ENCODE measurements at places on chromosomes 4 and X.

- no peak for DNase-seq
Measured at GRCh38 chr4:152165146-152165545, 370.7 kb downstream of the FBXW7 start.

GRCh38 chr4:61336488-61336887, 136.4 kb downstream of the ADGRL3 start:
- DNase-seq, result no peak

GRCh38 chr4:94446386-94446785, 5.4 kb upstream of the PDLIM5 start:
- DNase-seq, result no peak

GRCh38 chr4:119647558-119647957, 19.0 kb upstream of the PDE5A start:
- no peak for DNase-seq

- DNase-seq, result no peak
Measured at GRCh38 chr4:946517-947471, 14.5 kb downstream of the TMEM175 start.

- DNase-seq, result no peak
Measured at GRCh38 chr4:102824398-102824797, 3.0 kb downstream of the UBE2D3 start.

- DNase-seq, result no peak
Measured at GRCh38 chr4:54840992-54841768, 183.4 kb downstream of the KIT start.

DNA sequence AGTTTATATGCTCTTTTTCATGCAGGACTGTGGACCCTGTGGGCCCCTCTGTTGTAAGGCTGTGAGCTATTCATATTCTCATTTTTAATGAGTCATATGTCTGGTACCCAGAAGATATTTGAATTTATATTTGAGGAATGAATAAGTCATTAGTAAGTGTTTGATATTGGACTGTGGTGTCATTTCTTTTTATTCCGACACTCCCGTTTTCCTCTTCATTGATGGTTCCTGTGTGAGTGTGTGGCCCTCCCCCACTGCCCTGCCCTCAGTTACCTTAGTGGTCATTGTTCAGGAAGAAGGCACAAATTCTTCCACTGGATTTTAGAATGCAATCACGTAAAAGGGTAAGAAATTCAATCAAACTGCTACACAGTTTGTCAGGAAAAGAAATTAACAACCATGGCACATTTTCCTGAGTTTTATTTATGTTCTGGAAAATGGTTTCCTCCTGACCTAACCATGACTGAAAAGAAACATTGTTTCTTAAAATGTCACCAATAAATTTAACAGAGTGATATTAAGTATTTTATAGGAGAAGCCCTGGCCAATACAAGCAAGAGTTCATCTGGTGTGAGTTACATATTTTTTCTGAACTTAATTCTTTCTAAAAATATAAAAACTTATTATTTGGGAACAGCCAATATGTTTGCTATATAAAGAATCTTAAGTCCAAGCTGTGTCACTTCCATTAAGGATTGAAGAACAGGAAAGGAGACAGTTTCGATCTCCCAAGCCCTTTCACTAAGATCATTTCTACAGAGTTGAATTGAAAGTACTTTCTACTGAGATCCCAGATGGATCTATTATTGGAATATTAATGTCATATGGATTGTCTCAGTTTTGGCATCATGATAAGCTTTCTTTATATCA, 370.5 kb upstream of the ANXA10 start:
- DNase-seq, result no peak

DNA sequence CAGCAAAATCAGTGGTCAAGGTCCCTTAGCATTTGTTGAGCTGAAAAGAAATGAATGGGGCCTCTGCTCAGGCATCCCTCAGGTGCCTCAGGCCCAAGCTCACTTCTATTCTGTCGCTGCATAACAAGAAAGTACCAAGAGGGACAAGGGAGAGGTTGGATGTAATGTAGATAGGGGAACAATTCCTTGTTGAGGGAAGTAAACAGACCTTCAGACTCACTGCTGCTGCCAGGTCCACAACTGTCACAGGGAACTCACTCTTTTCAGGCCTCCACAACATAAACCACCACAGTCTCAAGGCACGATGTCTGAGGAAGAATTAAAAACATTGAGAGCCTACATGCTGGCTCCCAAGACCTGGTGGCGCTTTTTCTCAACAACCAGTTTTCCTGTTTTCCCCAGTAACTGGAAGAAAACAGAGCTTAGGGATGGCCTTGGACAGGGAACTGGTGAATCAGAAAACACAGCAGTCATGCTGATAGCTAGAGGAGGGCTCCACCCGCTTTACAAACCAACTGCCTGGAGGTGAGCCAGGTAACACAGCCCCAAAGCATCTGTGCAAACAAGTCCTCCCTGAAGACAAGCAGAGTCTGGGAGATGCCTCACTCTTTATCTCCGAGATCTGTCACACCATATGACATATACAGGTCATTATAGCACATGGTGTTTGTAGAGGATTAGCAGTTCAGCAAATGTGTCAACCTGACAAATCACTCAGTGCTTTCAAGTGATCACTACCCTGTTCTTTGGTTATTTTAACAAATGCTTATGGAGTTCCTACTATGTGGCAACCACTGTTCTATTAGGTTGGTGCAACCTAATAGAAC, 14.3 kb upstream of the AWAT1 start:
- no peak for DNase-seq

- DNase-seq, result no peak
Measured at GRCh38 chr4:108831886-108832285, 69.0 kb upstream of the ETNPPL start.

DNA sequence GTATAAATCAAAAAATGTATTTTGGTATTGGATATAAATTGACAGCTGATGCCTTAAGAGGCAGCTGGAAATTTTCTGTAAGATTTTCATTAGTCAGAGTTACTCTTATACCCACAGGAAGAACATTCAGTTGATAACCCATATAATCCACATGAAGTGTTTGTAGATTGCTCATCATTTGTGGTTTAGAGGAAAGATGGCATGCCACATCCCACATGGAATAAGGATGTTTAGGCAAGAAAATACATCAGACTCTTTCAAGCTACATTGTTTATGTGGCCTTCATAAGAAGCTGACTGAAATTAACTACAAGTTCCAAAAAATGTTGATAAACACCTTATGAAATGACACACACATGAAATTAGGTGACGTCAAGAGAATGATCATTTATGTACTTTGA, 56.6 kb downstream of the AREG start:
- DNase-seq, result no peak

DNA sequence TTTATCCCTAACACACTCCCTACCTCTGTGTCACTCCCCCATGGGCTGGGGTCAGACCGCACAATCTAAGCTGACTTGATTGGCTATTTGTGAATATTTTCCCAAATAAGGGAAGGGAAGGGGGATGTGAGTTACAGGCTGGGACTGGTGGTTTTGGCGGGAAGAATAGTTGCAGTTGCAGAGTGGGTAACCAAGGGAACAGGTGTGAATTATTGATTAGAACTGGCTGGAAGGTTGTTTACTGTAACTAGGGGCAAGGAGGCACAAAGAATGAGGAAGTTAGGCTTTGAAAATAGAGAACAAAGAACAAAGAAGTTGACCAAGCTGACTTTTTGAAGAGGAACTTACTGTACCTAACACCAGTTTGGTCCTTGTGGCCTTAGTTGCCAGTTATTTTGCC, 88.0 kb upstream of the XAGE2 start:
- DNase-seq, result no peak

- no peak for DNase-seq
Measured at GRCh38 chr4:174255786-174256185, 27.7 kb downstream of the FBXO8 start.

GRCh38 chrX:39975101-39975925, 122.4 kb downstream of the BCOR start:
- DNase-seq, result no peak

GRCh38 chrX:140724736-140725135, 15.2 kb downstream of the LINC00632 start:
- DNase-seq, result no peak

DNA sequence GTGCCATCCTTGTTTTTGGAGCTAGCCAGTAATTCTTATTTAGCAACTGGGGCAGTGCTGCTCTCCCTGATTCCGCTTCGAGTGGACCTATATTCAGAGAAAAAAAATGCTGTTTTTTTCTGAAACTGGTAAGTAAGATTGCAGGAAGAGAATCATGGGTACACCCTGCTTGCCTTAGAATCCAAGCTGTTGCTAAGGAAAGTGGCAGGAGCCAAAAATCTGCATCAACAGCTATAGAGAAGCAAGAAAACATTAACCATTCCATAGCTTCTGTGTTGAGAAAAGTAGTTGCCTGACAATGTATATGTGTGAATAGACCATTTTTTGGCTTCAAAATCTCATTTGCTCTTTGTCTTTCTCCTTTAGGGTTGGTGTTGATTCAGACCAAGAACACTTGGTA, 44.5 kb downstream of the SLC9A6 start:
- DNase-seq, result no peak

GRCh38 chr4:108683479-108683878, 33.1 kb downstream of the OSTC start:
- DNase-seq, result no peak

GRCh38 chrX:133868682-133869081, 116.7 kb downstream of the GPC3 start:
- no peak for DNase-seq

- DNase-seq, result no peak
Measured at GRCh38 chrX:105458846-105459245, 238.4 kb upstream of the TEX13A start.

DNA sequence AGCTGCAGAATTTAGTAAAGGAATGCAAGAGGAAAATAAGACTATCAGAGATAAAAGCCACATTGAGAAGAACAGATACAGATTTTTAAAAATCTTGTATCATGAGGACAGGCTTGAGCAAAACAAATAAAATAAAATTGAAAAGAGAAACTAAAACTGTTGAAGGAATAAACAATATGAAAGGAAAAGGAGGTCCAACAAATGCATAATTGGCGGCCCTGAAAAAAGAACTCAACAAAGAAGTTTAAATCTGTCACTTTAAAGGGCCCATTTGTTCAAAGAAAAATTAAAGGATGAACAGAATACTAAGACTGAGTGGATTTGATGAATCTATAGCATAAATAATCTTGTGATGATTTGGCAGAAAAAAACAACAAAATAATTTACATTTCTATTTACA, 36.5 kb downstream of the TMPRSS11B start:
- DNase-seq, result no peak

DNA sequence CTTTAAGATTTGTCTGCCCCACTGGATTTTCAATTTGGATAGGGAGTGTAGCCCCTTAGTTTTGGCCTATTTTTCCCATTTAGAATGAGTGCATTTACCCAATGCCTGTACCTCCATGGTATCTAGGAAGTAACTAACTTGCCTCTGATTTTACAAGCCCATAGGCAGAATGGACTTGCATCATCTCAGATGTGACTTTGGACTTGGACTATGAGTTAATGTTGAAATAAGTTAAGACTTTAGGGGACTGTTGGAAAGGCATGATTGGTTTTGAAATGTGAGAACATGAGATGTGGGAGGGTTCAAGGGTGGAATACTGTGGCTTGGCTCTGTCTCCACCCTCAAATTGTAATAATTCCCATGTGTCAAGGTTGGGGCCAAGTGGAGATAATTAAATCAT, 2480.2 kb downstream of the PCDH7 start:
- no peak for DNase-seq

GRCh38 chrX:53550756-53551463, 116.7 kb upstream of the HSD17B10 start:
- no peak for DNase-seq

GRCh38 chr4:86549163-86549788, 44.8 kb upstream of the PTPN13 start:
- no peak for DNase-seq

- no peak for DNase-seq
Measured at GRCh38 chr4:13036841-13037240, 447.3 kb downstream of the RAB28 start.

DNA sequence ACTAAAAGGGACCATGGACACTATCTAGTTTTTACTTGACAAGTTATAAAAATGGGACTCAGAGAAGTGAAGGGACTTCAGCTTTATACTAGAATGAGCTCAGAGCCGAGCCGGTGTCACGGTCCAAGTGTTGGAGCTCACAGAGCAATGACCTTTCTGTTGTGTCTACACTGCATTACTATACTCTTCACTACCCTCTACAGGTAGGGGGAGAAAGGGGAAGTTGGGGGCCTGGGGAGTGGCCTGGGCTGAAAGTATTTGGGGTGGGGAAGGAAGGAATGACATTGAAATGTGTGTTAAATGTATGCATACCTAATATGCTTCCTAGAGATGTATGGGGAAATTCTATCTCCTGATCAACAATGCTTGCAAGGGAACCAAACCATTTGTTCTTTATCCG, 48.8 kb upstream of the HHIP start:
- DNase-seq, result no peak

- DNase-seq, result no peak
Measured at GRCh38 chr4:61202638-61203435, 2.7 kb downstream of the ADGRL3 start.

DNA sequence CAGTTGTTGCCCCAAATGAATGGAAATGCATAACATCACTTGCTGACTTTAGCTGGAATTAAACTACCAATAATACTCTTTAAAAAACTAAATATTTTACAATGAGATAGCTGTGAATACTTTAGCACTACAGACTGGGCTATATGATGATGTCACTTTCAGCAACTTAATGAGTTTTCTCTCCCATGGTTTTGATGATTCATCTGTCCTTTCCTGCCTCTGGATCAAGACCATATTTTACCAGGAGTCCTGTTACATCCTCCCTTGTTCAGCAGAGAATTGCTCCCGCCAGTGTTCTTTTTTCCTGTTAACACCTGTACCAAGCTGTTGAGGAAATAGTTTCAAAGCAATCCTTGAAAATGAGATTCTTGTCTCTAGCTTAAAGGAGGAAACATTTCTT, 543.0 kb downstream of the SPRY1 start:
- DNase-seq, result no peak

DNA sequence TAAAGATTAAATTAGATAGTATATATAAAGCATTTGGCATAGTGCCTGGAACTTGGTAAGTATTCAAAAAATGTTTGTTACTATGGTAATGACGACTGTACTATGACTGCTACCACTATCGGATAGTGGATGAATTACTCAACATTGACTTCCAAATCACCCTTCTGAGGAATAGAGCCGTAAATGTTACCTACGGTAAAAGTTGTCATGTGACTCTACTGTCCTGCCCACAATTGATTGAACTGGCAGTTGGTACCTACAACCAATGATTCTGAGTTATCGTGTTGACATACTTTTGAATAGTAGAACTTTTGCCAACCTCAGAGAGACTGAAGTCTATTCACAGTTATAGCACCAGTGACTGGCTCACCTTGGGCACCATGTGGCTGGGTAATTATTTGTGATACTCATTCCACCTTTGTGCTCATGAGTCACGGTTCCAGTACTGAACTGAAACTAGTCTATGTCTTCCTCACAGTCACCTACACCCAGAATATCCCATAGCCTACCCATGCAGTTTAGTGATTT, 185.5 kb upstream of the PITX2 start:
- no peak for DNase-seq

GRCh38 chr4:152919826-152920225, 16.3 kb upstream of the FHDC1 start:
- no peak for DNase-seq

GRCh38 chr4:47494124-47494430, 9.0 kb downstream of the ATP10D start:
- no peak for DNase-seq

Measured in bone marrow (tissue), 2 donors.